Esophagus squamous epithelium (tissue), 5 donors: ENCODE measurements at places on chromosomes 4 and X.

- no peaks in the 10 kb centered on the region for H3K27me3 ChIP-seq
- no peaks in the 10 kb centered on the region for H3K4me1 ChIP-seq
- no peak for DNase-seq
Observed at GRCh38 chr4:144371485-144371884, 231.0 kb upstream of the GYPA start.

- H3K27me3 ChIP-seq = no peaks in the 10 kb centered on the region
- peaks cover 10% of the 10 kb centered on the region for H3K4me1 ChIP-seq
- DNase-seq = no peak
- H3K4me3 ChIP-seq = no peak overlapping the region
- H3K27ac ChIP-seq = no peak overlapping the region
- no peaks in the 10 kb centered on the region for H3K36me3 ChIP-seq
Observed at GRCh38 chr4:55321707-55322264, 24.3 kb upstream of the SRD5A3 start.

GRCh38 chrX:41692162-41692749 lies 3.5 kb downstream of the GPR34 start:
- no peaks in the 10 kb centered on the region for H3K36me3 ChIP-seq
- H3K27me3 ChIP-seq = no peaks in the 10 kb centered on the region
- H3K27ac ChIP-seq = no peak overlapping the region
- DNase-seq = no peak
- H3K4me3 ChIP-seq = no peak overlapping the region
- H3K4me1 ChIP-seq = no peaks in the 10 kb centered on the region

DNA sequence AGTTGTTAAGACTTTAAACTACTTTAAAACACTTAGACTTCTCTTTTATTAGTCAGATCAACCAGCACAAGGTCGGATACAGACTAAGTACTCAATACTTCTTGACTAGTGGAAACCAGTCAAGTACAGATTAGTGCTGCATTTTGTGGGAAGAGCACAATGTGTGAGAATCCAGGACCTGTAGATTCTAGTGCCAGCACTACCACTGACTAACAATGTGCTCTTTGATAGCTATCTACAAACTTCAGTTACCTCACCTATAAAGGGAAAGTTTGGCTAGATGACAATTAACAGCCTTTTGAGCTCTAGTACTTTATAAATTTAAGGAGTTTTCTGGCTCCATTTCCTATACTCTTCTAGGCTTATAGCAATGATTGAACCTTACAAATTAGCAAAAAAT lies 181.5 kb downstream of the SLC4A4 start:
- DNase-seq = no peak
- no peaks in the 10 kb centered on the region for H3K27me3 ChIP-seq
- H3K27ac ChIP-seq = no peak overlapping the region

DNA sequence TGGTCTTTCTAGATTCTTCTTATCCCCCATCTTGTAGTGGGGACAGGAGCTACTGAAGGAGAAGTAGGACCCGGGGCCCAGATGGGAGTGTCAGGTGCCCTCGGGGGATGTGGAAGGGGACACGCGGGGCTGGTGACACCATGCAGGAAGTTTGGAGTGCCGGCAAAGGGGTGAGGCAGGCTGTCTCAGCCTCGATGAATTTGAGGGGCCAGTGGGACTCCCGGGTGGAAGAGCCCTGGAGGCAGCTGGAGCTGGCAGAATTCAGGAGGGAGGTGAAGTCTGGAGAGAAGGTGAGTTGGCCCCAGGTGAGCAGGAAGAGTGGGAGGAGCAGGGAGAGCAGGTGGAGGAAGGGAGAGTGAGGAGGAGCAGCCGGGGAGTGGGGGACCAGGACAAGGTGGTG lies 101.7 kb downstream of the CPZ start:
- no peaks in the 10 kb centered on the region for H3K4me1 ChIP-seq
- DNase-seq = no peak
- H3K27me3 ChIP-seq = no peaks in the 10 kb centered on the region
- H3K4me3 ChIP-seq = no peak overlapping the region

- H3K36me3 ChIP-seq = peaks cover 34% of the 10 kb centered on the region
- peak overlapping the region; percentile 95 for H3K4me3 ChIP-seq
- H3K27ac ChIP-seq = peak overlapping the region; percentile 98
- DNase-seq = peak; percentile 52
- H3K27me3 ChIP-seq = no peaks in the 10 kb centered on the region
Observed at GRCh38 chr4:82429728-82430192, 502 bp downstream of the HNRNPDL start.

DNA sequence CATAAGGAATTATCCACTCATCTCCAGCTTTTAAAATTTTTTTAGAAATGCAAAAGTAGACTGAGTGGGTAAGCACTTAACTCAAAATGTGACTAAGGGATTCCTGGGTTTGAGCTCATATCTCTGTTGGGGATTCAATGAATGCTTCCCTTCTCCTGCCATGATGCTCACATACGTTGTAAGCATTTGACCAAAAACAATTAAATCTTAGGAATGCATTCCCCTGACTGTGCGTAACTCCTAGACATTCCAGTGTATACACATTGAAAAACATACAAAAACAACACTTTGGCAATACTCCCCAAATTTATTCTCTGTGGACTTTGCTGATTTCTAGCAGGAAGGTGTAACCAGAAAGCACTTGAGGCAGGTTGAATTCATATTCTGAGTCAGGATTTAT lies 29.8 kb downstream of the SPANXA2 start:
- no peak overlapping the region for H3K27ac ChIP-seq
- H3K4me1 ChIP-seq = no peaks in the 10 kb centered on the region
- no peak for DNase-seq
- no peaks in the 10 kb centered on the region for H3K27me3 ChIP-seq

GRCh38 chr4:120589787-120590186 lies 332.7 kb downstream of the PRDM5 start:
- DNase-seq = no peak
- no peak overlapping the region for H3K27ac ChIP-seq
- H3K4me3 ChIP-seq = no peak overlapping the region

- no peaks in the 10 kb centered on the region for H3K27me3 ChIP-seq
- no peaks in the 10 kb centered on the region for H3K36me3 ChIP-seq
- no peak overlapping the region for H3K27ac ChIP-seq
- no peaks in the 10 kb centered on the region for H3K4me1 ChIP-seq
Observed at GRCh38 chrX:72141372-72142004, 9.8 kb upstream of the RTL5 start.

- H3K36me3 ChIP-seq = no peaks in the 10 kb centered on the region
- no peaks in the 10 kb centered on the region for H3K27me3 ChIP-seq
- H3K4me3 ChIP-seq = no peak overlapping the region
- H3K4me1 ChIP-seq = no peaks in the 10 kb centered on the region
- DNase-seq = no peak
Observed at GRCh38 chrX:50941638-50942037, 31.1 kb downstream of the BMP15 start.

DNA sequence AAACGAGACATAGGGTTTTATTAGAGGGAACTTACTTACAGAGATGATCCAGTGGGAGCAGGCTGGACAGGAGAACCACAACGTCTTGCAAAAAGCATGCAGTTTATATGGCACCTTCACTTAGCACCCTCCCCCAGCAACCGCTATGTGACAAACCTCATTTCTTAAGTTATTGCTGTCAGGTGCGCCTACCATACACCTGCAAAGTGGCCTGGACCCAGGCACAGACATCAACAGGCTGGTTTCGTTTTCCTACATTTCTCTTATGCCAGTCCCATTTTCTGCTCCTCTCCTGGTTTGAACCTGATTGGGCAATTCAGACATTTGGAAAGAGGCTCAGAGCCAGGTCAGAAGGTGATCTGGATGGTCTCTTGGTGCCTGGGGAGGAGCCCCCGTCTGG lies 18.3 kb downstream of the RTL5 start:
- no peak for DNase-seq
- no peak overlapping the region for H3K27ac ChIP-seq
- no peaks in the 10 kb centered on the region for H3K27me3 ChIP-seq
- no peak overlapping the region for H3K4me3 ChIP-seq
- H3K36me3 ChIP-seq = no peaks in the 10 kb centered on the region

DNA sequence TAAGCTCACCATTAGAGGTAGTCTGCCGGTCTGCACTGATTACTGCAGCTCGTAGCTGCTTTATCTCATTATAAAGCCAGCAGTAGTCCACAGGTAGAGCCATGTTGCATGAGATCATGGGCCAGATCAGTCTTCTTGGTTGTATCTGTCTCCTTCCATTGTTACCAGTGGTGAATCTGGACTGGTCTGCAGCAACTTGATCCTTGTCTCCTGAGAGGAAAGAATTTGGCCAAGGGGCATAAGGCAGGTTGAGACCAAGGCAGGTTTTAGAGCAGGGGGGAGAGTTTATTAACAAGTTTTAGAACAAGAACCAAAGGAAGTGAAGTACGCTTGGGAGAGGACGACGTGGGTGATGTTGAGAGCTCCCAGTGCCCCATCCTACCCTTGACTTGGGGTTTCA lies 228.5 kb downstream of the STIM2 start:
- peaks cover 15% of the 10 kb centered on the region for H3K4me1 ChIP-seq
- no peaks in the 10 kb centered on the region for H3K36me3 ChIP-seq
- no peaks in the 10 kb centered on the region for H3K27me3 ChIP-seq
- H3K27ac ChIP-seq = no peak overlapping the region
- H3K4me3 ChIP-seq = no peak overlapping the region

GRCh38 chrX:151929126-151929525 lies 16.4 kb downstream of the MAGEA4 start:
- H3K27ac ChIP-seq = no peak overlapping the region
- H3K27me3 ChIP-seq = no peaks in the 10 kb centered on the region
- no peak for DNase-seq
- no peaks in the 10 kb centered on the region for H3K36me3 ChIP-seq
- H3K4me1 ChIP-seq = no peaks in the 10 kb centered on the region

DNA sequence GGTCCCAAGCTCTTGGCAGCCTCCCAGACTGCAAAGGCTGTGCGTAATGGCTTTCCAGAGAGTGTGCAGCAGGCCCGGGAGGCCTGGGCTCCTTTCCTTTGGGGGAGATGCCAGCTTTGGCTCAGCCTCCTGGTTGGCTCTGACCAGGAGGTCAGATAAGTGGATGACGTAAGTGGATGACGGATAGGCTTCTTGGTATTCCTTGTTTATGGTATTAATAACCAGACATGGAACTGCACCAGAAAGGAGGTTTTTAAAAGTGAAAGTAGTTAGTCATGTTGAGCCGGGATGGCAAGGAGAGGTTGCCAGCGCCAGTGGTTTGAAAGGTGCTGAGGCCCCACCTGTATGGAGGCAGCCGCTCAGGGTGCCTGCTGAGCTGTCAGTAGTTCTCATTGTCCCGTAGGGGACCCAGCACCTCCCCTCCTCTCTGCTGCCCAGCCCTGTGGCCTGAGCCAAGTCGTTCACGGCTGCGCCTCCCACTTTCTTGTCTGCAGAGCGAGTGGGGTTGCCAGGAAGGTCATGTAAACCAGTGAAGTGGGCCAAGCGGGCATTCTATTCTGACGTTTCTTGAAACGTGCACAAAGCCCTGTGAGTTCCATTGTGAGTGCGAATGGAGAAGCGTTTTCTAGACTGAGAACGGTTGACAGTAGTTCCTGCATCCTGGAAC lies 28.7 kb upstream of the STOX2 start:
- H3K27me3 ChIP-seq = no peaks in the 10 kb centered on the region
- no peak for DNase-seq
- no peaks in the 10 kb centered on the region for H3K36me3 ChIP-seq
- H3K4me1 ChIP-seq = peaks cover 60% of the 10 kb centered on the region
- H3K27ac ChIP-seq = peak overlapping the region; percentile 78
- peak overlapping the region; percentile 2 for H3K4me3 ChIP-seq

GRCh38 chrX:119442286-119442685 lies 26.0 kb upstream of the SLC25A5 start:
- no peak overlapping the region for H3K27ac ChIP-seq
- no peaks in the 10 kb centered on the region for H3K36me3 ChIP-seq
- no peak overlapping the region for H3K4me3 ChIP-seq
- H3K4me1 ChIP-seq = no peaks in the 10 kb centered on the region
- H3K27me3 ChIP-seq = no peaks in the 10 kb centered on the region

DNA sequence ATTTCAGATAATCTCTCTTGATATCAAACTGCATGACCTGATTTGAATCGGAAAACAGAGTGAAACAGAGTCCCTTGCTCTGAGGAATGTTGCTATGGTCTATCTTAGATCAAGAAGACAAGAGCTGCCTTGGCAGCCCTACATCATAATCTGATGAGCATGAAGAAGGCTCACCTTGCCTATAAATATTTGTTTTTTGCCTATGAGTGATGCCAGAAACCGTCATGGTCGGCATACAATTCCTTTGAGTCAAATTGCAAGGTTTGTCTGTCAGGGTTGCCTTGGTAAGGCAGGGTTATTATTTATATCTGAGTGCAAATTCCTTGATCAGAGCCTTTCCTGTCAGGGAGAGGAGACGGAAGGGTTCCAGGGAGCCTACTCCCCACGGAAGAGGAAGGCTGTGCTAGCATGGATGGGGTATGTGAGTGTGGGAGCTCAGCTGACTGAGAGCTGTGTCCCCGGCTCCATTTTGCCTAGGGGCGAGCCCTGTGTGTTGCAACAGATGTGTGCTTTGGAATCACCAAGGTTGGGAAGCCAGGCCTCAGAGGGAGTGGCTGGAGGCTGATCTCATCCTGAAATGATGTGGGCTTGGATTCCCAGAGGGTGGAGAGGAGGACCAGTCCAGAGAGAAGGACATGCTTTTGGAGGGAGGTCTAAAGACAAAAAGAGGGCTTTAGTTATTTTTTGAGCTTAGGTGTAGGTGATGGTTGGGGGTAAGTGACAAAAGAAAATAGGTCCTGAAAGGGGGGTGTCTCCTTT lies 43.6 kb downstream of the RTL9 start:
- DNase-seq = no peak
- H3K27me3 ChIP-seq = no peaks in the 10 kb centered on the region
- H3K4me3 ChIP-seq = no peak overlapping the region

- peaks cover 7% of the 10 kb centered on the region for H3K4me1 ChIP-seq
- H3K27me3 ChIP-seq = no peaks in the 10 kb centered on the region
- no peaks in the 10 kb centered on the region for H3K36me3 ChIP-seq
- H3K4me3 ChIP-seq = no peak overlapping the region
Observed at GRCh38 chr4:109989044-109989443, 76.4 kb downstream of the EGF start.
